ENCODE measurements at places on chromosomes 5 and 9.

DNA sequence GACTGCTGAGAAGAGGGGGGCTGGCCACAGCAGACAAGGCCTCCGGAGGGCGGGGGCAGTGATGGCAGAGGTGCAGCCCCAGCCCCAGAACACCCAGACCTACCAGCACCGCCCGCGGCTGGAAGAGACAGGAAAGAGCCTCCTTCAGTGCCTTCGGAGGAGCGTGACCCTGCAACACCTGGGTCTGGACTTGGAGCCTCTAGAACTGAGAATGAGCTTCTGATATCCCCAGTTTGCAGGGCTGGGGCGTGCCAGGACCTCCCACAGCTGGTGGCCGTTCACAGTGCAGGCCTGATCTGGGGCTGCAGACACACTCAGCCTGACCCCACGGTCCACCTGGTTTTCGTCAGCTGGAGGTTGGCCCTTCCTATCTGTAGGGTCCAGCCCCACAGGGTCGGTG, 9.1 kb downstream of the LCN10 start:
- no peak for DNase-seq

- DNase-seq: no peak
Observed at GRCh38 chr5:116176121-116176520, 91.3 kb downstream of the COMMD10 start.

GRCh38 chr5:52805615-52806014, 17.9 kb downstream of the ITGA1 start:
- no peak for DNase-seq

DNA sequence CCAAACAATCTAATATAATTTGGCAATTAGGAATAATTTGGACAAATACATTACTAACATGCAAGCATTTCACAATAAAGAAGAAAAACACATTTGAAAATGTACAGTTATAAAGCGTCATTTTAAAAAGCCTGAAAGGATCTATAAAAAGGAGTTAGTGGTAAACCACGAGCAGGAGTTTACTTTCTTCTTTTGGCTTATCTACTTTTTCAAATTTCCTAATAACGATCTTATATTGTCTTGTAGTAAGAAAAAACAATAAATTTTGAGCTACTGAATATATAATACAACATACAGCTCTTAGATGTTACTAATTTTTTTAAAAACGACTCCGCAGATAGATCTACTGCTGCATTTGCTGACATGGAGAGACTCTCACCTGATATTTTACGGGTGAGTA, 79.9 kb downstream of the SMIM23 start:
- DNase-seq: no peak

GRCh38 chr9:97561501-97561900, 60.0 kb downstream of the TMOD1 start:
- no peak for DNase-seq

DNA sequence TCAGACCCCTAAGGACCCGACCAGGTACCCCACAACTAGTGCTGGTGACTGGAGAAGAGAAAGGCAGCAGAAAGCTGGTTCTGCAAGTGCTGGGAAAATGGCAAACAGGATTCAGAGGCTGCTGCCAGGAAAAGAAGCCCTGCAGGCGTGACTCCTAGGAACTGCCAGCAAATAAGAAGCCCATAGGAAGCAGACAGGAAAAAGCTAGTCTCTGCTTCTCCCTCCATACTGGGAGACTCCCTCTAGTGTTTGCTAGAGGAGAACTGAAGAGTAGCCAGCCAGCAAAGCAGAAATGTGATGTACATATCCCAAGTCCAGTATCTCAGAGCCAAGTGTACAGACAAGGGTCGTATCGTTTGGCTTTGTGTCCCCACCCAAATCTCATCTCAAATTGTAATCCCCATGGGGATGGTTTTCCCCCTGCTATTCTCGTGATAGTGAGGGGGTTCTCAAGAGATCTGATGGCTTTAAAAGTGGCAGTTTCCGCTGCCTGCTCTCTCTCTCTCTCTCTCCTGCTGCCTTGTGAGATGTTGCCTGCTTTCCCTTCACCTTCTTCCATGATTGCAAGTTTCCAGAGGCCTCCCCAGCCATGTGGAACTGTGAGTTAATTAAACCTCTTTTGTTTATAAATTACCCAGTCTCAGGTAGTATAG, 38.1 kb upstream of the TUSC1 start:
- peak; percentile 4 for DNase-seq

GRCh38 chr9:5994493-5994892, 20.9 kb downstream of the RANBP6 start:
- no peak for DNase-seq

DNA sequence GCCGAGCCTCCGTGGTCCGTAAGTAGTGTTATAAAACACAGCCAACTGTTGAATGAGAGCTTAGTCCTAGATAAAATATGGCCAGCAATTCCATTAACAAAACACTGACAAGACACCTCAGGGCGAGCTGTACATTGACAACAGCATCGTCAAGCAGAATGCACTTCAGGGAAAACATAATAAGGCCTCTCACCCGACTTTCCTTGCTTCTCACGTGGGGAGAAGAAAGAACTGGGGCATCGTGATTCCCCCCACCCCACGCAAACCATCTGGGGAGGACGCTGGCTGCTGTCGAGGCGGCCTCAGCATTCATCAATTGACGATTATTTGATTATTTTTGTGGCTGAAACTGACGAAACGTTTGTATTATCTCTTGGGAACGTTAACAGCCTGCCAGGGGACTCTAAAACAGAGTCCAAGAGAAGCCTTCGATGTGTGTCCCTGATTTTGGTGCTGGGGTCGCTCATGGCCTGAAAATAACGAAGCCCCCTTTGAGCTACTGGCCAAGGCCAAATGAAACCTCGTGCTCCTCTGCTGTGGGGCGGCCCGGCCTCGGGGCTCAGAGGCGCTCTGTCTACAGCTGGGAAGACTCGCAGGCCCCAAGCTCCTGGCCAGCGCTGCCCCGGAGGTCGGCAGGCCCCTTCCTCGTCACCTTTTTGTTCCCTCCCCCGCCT, 464 bp downstream of the GDF9 start:
- no peak for DNase-seq

GRCh38 chr9:137188490-137189296, at the start of the genes ANAPC2 and SSNA1:
TSS of gene ANAPC2 (minus strand) at chr9:137188560. CDS start at chr9:137188532, 28 bp downstream.
TSS of gene SSNA1 (plus strand) at chr9:137188676. CDS start at chr9:137188727, 51 bp downstream.
- peak; percentile 92 for DNase-seq

GRCh38 chr9:127896395-127897192, 2.8 kb downstream of the ST6GALNAC6 start:
- no peak for DNase-seq

DNA sequence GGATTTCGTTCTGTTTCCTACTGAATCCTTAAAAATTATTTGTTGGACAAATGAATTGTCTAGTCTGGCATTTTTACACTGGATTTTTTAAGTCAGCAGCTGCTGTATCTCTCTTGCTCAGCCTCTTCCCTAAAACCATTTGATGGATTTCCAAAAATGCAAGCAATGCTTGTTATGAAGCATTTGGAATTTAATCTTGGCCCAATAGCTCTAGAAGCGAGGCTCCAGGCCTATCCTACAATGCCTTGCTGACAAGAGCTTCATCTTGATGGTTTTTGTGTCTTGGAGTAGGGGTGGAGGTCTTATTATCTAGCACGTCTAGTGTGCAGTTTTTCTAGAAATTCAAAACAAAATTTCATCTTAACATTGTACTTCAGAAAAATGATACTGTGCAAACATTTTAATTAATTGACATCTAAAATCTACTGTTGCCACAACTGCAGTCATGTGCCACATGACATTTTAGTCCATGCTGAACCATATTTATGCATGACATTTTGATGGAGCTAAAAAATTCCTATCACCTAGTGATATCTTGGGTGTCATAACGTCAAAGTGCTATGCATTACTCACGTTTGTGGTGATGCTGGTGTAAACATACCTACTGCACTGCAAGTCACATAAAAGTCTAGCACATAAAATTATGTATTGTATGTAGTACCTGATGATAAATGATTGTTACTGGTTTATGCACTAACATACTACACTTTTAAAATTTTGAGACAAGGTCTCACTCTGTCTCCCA, 5.9 kb upstream of the RAD23B start:
- no peak for DNase-seq

- no peak for DNase-seq
Observed at GRCh38 chr5:102651466-102651865, 103.6 kb upstream of the PAM start.

- no peak for DNase-seq
Observed at GRCh38 chr5:80122579-80122978, 87.4 kb downstream of the THBS4 start.
